ENCODE measurements at places on chromosomes 12 and 14.

DNA sequence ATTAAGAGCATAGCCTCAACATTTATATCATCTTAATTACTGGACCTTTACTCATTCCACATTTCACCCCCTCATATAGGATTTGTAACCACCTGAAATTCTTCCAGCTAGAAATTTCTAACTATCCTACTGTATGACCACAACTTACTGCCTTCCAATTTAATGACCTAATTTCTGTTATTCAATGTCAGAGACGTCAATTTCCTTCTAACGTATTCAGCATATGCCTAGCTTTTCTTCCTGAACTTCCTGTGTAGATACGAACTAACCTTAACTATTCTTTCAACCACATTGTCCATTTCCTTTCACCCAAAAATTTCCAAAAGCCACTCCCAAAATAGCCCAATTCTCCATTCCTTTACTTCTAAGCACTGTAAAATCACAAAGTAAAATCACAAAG, 108.0 kb downstream of the EEA1 start:
- DNase-seq, result no peak

DNA sequence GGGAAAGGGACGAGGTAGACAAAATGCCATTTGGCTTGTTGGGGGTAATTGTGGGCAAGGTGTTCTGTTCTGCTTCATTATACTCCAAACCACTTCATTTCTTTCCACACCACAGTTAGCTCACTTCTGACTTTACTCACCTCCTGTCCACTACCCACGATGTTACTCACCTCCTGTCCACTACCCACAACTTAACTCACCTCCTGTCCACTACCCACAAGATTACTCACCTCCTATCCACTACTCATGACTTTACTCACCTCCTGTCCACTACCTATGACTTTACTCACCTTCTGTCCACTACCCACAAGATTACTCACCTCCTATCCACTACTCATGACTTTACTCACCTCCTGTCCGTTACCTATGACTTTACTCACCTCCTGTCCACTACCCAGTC, 10.1 kb upstream of the TWF1 start:
- no peak for DNase-seq

GRCh38 chr12:116591855-116592637, 32.9 kb downstream of the MAP1LC3B2 start:
- DNase-seq, result peak; percentile 40

DNA sequence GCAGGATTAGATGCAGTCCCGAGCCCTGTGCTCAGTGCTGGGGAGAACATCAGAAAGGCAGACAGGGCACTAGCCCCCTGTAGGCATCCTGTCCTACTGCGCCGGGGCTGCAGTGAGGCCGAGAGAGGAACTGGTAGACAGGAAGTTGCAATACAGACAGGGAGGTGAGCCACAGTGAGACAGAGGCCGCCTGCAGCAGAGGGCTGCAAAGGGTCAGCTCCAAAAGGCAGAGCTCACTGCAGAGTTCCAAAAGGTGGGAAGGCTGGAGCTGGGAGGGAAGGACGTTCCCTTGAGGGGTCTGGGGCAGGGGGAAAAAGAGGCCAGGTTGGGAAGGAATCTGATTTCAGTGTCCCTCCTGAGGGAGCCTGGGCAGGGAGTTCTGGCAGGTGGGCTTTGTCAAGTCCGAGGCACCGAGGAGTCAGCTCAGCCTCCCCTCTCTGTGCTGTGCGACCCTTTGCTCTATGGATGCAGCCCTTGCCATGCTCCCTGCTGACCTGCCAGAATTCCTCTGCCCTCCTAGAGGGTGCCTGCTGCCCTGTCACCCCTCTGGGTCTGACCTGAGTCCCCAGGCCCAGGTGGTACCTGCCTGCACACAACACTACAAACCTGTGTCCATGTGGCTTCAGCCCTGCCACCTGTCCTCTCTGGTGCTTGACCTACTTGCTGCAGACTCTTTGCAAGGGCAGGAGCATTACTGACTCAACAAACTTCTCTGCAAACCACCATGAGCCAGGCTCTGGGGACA, 63.5 kb downstream of the PRMT8 start:
- peak; percentile 37 for DNase-seq

DNA sequence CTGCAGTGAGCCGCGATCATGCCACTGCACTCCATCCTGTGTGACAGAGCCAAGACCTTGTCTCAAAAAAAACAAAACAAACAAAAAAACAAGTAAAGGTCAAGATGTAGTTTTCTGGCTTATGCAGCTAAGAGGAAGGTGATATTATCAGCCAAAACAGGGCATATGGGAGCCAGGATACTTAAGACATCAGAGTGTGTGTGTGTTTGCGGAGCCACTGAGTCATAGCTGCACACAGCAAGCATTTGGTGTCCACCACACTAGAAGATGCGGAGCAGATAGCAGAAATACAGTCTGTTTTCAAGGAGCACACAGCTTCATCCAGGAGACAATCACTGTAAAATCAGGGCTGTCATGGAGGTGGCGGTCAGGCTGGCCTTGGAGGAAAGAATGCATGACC, 72.6 kb upstream of the REP15 start:
- DNase-seq, result peak; percentile 61

DNA sequence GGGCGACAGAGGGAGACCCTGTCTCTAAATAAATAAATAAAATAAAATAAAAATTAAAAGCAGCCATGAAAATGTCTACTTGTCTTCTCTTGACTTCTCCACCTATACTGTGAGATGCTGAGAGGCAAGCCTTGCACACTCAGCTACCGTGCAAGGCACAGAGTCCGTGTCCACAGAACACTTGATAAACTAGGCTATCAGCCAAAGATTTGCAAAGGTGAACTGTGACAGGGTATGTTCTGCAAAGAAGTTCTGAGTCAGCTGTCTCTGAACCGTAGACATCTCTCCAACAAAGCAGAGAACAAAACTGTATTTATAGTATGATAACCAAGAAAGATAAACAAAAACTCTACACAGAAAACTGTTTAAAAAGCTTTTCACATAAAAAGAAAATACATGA, 35.5 kb downstream of the STXBP6 start:
- DNase-seq, result peak; percentile 22

DNA sequence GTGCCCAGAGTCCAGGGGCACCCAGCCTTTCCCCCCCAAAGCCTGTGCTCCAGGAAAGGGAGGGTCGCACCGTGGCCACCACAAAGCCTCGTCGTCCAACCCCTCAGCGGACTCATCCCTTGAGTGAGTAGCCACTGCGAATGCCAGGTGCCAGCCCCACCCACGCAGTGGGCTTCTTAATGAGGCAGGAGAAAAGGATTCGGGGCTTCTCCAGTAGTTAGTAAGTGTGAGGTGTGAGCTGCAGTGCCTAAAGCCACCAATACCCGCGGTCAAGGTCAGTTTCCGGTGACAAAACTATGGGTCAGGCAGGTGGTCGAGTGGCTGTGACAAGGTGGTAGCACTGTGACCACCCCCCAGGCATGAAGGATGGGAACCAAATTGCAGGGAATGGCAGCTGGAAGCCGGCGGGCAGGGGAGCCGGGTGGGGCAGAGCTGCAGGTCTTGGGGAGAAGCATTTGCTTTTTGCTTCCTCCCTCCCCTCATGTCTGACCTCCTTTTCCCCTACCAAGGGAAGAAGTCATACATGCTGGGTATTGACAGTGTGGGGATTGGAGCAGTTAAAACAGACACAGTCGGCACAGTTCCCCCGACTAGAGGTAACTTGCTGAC, 8.0 kb downstream of the RAN start:
- DNase-seq, result no peak

GRCh38 chr14:99427632-99428300, 52.9 kb downstream of the SETD3 start:
- no peak for DNase-seq

GRCh38 chr12:109537136-109537535, 36.2 kb downstream of the MMAB start:
- no peak for DNase-seq

- DNase-seq, result no peak
Measured at GRCh38 chr14:71331403-71331802, 424.1 kb downstream of the PCNX1 start.

GRCh38 chr12:107912421-107913004, 138.0 kb downstream of the ASCL4 start:
- no peak for DNase-seq

GRCh38 chr12:87660987-87661774, 368.0 kb downstream of the C12orf50 start:
- no peak for DNase-seq

DNA sequence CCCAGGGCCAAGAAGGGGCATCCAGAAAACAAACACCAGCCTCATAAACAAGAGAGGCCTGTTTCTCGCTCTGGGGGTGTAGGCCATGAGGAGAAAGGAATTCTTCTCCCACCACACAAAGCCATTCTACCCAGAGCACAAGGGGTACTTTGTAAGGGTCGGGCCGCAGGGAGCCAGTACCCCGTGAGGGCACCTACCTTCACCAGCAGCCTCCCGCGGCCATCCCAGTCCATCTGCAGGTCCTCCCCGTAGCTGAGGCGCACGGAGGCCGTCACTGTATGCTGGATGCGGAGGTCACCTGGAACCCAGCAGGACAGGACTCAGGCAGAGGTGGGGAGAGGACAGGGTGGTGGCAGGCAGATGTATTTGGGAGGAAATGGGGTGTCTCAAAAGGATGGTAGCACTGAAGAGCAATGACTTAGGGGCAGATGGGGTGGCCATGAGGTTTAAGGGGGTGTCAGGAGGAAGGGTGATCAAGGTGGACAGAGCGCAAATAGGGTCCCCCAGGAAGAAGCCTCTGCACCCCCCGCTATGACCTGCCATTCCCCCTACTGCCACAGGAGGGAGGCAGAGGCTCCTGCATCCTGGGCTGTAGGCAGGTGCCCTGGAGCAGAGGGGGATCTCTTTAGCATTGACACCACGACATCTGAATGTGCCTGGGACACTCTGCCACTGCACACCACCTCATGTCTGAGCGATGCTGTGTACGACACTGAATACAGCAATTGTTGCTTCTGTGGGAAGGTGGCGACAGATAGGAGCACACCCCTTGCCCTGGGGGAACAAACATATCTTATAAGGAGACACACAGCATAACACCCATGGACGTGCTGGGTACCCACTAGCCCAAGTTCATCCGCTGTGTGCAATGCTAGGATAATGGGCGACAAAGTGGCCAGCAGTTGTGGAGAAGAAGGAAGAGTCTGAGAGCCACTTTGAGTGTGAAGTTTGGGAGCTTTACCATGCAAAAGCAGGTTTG, 61.4 kb downstream of the VWF start:
- peak; percentile 66 for DNase-seq

- no peak for DNase-seq
Measured at GRCh38 chr14:55702511-55702910, 122.5 kb downstream of the KTN1 start.

DNA sequence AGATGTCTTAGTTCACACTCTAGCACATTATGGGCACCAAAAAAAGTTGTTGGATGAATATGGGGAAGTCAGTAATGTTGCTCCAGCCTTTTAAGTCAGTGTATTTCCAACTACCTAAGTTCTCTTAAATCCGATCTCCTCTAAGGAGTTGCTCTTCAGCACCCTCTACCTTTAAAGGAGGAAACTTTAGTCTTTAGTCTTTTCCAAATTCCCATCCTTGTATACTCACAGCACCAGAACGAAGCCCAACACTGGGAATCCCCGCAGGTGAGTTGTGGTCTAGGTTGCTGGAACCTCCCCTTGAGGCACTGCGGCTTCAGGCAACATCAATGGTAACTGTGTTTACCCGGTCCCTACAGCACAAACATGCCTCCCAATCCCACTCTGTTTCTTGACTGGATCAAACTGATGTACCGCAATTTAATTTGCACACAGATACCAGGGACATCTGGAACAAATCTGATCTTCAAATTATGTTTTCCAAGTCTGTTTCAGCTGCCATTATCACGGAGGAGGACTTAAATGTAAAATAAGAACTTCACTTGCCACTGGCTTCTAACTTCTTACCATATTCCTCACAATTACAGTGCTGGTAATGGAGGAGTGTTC, 179.0 kb downstream of the FOXN3 start:
- peak; percentile 57 for DNase-seq

DNA sequence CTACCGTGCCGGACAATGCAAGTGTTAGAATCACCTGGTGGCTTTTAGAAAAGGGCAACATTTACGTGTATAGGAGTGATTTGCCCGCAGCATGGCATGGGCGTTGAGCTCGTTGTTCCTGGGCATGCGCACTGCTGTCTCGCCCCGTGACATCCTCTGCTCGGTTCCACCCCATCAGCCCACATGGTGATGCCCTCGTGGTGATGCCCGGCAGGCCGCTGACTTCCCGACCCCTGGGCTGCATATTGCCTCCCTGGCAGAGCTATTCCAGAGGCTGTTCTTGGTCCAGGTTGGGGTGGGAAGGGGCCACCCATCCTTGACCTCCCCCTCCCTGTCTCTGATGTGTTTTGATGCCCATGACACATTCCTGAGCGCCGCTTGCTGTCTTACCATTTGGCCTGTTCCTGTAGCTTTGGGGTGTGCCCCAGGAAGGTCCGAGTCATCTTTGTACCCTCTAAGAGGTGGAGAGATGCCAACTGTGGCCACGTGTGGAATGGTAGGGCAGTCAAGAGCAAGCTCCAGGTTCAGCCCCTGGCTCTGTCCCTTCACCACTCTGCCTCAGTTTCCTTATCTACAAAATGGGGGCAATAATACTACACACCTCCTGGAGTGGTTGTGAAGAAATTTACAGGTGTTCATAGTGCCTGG, 4.8 kb downstream of the HIP1R start:
- no peak for DNase-seq

GRCh38 chr14:32813401-32813800, 125.3 kb upstream of the NPAS3 start:
- DNase-seq, result no peak

GRCh38 chr14:89489761-89490437, 72.9 kb upstream of the FOXN3 start:
- no peak for DNase-seq

DNA sequence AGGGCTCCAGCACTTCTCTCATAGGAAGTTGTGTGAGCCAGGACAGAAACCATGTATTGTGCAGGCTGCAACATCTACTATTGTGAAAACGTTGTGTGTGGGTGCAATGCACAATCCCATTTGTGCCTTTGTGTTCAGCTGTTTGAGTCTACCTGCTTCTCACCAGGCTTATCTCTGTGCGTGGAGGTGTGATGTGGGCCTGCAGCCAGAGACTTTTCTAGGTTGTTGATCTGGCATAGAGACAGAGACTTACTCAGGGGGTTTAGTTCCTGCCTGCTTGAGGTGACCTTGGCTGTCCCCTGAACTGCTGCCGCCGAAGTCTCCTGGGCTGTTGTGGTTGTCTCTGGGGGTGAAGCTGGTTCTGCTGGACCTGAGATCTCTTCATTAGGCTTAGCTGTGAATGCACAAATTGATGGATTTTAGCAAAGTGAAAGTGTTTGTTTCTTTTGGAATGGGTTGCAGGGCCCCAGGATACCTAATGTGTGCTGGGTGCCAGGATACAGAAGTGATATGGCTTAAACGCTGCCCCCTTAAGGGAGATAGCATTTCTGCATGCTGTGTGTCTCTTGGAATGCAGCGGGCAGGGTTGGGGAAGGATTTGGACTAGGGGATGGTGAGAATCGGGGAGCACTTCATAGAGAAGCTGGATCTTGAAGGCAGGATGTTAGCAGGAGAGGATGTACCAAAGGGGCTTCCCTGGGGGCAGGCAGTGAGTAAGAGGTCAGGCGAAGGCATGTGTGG, 2.5 kb downstream of the LACRT start:
- no peak for DNase-seq

Data from choroid plexus epithelial cell (primary cell).